Stimulated activated CD8-positive, alpha-beta memory T cell treated with anti-CD3 and anti-CD28 coated beads, Interleukin-7, amount 100 ng/mL, for 1 hour (primary cell): ENCODE measurements at places on chromosomes 4 and X.

- no peak for DNase-seq
These were observed at the start of gene FRMPD3 for GRCh38 chrX:107448998-107449835. Gene FRMPD3 (plus strand): TSS chrX:107449652. CDS start chrX:107526589, 76,937 bp downstream.

DNA sequence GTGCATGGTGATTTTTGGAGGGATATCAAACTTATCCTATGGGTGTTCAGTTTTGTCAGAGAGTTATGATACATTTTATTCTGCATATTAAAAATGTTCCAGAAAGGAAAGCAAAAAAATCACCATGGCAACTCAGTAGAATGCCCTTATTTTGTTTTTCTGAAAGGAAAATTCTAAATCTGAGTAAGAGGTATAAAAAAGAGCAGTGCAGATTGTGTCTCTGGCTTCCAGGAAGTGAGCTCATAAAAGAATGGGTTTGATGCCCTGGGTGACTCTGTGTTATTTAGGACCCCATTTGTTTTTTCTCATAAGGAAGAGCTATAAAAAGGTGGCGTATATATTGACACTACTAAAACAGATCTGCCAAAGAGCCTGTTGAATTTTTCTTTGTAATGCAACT, 128.8 kb downstream of the UCHL1 start:
- no peak for DNase-seq

DNA sequence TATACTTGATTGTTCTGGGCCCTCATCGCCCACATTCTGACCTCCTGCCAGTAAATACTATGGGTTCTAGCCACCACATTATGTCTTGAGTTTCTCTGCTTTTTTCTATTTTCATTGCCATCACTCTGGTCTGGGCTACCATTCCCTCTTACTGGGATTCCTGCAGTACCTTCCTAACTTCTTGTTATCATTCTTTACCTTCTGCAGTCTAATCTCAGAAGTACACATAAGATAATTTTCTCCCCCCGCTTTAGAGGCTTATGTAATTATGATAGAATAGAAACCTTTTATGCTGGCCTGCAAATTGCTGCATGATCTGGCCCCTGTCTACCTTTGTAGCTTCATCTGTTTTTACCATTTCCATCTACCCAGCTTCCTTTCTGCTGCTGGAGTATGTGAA, 19.2 kb downstream of the STIM2 start:
- no peak for DNase-seq

- DNase-seq: no peak
These were observed 100.3 kb upstream of the PDE5A start for GRCh38 chr4:119728692-119729593.

DNA sequence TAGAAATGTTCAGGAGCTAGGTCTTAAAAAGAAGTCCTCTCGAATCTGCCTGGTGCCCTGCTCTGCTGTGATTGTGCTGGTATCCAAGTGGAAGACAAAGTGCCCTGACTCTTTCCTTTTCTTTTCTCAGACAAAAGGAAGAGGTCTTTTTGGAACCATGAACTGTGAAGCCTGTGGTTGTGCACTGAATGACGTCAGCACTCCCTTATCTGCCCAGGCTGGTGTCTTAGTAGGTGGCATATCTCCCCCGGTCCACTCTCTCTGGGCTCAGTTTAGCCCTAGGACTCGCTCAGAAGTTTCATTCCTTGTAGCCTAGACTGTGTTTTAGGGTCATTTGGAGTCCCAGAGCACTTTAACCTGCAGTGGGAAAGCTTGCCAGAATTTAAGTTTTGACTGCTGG, 400.3 kb upstream of the CT83 start:
- DNase-seq: no peak

DNA sequence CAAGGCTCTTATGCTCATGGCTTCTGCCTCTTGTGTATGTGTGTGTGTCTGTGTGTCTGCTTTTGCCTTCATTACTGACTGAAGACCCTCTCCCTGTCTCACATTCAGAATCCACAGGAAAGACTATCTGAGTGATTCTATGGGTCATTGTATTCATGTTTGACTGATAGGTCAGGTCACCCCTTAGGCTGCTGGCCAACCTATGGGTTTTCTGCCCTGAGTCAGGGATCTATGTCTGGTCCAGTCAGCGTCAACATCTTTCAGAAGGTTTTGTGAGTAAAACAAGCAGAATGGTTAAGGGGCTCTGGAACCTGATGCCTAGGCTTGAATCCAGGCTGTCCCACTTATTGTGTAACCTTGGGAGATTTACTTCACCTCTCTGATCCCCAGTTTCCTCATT, 30.5 kb downstream of the NHSL2 start:
- no peak for DNase-seq

DNA sequence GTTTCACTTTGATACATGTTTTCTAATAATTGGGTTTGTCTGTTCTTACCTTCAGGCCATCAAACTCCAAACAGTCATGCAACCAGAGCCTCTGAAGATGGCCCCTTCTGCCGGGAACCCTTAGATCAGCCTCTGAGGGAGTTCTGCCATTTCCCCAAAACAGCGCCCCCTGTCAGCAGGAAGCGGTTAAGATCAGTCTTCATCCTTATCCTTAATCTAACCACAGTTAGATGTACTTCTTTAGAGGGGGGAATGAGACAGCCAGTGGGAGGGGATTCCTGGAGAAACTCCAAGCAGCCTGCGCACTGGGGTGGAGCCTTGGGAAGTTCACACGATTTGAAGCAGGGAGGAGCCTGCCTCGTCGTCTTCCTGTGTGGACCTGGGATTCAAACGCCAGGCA, 185.4 kb downstream of the INPP4B start:
- no peak for DNase-seq
